Cerebellum (tissue), 4 donors: ENCODE measurements at places on chromosomes 4 and X. TPM values are rescaled to one million over a fixed set of nuclear protein-coding genes. Genes with fewer than 3 reads are reported as not detected.

- DNase-seq = no peak
Observed at GRCh38 chrX:23732704-23733103, 10.4 kb downstream of the ACOT9 start.

- DNase-seq = no peak
Observed at GRCh38 chrX:151488677-151489076, 74.8 kb upstream of the PASD1 start.

Gene CPLX1
- 3.4 TPM for total RNA-seq

Gene TLL1
- total RNA-seq = 40.4 TPM

Gene SLC9A7
- total RNA-seq = 30.2 TPM

DNA sequence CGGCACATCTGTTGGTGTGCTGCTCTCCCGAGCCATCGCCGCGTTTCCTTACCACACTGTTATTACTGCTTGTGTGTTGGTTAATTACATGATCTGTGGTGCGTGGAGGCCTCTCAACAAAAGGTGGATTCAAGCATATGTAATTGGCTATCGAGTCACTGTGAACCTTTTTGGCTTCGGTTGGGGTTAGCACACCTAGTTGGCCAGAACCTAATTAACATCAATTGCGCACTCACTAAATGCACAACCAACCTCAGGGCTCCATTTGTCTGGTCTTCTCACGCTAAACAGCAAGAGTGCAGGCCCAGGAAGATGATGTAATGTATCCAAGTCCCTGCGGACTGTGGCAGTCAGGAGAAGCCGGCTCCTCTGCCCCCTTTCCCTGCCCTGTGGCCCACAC lies 17.4 kb downstream of the ENPP6 start:
- DNase-seq = no peak

DNA sequence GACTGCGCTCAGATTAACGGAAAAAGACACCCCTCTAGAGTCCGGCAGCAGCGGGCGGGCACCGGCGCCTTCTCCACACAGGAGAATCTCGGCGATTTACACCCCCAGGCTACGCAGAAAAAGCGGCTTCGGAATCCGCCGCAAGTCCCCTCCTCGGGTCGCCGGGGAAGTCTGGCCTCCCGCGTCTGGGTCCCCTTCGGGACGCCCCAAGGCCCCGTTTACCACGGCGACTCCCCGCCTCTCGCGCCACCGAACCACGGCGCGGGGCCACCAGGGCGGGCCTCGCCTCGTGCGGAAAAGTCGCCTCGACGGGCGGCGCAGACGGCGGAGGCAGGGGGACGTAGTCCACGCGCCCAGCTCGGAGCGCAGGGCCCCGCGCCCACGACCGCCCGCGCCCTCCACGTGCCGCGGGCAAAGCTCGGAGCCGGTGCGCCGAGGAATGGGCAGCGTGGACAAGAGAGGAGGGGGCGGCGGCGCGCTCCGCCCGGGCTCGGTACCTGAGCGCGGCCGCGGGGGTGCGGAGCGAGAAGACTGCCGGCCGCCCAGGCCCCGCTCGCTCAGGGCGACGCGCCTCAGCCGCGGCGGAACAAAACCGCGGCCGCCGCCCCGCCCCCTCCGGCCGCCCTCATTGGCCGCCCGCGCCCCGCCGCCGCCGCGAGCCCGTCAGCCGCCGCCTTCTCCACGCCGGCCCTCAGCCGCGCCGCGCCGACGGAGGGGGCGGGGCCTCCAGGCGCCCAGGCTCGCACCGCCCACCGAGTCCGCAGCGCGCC lies at the start of gene FAM53A:
FAM53A (minus strand) TSS at position 578 of the 770 bp plus-strand sequence. CDS start 15,572 bp downstream, outside the sequence.
- peak; percentile 98 for DNase-seq

- no peak for DNase-seq
Observed at GRCh38 chr4:122776916-122777315, 44.4 kb downstream of the BBS12 start.

Gene PAPSS1
- total RNA-seq = 82.0 TPM

DNA sequence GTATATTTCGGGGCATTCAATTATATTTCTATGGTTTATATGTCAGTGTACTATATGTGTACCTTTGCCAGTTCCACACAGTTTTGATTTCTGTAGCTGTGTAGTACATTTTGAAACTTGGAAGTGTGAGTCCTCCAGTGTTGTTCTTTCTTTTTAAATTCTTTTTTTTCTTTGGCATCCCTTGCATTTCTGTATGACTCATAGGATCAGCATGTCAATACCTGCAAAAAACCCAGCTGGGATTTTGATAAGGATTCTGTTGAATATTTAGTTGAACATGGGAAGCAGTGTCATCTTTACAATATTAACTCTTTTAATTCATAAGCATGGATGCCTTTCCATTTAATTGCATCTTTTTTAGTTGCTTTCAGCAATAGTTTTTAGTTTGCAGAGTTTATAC lies 100.0 kb downstream of the SH3BGRL start:
- no peak for DNase-seq

Gene NAT8L
- total RNA-seq = 9.2 TPM

Gene DAPP1
- total RNA-seq = 0.73 TPM

Gene STAG2
- 90.6 TPM for total RNA-seq

Gene SSX4B
- not detected for total RNA-seq

Gene CPZ
- total RNA-seq = 5.0 TPM

DNA sequence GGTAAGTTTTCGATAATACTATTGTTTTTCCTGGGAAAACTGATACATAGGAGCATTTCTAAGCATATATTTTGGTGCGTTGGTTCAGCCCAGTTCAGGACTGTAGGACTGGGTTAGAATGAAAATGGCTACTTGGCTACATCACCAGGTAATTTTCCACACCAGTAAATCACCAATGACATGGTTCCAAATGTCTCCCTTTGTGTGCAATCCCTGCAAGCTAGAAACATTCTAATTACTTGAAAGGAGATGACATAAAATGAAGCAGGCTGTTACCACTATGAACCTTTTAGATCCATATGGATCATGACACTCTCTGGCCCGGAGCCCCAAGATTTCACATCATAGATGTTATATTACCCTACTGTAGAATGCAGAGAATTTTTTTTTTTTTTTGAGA lies 577.4 kb upstream of the FTHL17 start:
- DNase-seq = peak; percentile 38

DNA sequence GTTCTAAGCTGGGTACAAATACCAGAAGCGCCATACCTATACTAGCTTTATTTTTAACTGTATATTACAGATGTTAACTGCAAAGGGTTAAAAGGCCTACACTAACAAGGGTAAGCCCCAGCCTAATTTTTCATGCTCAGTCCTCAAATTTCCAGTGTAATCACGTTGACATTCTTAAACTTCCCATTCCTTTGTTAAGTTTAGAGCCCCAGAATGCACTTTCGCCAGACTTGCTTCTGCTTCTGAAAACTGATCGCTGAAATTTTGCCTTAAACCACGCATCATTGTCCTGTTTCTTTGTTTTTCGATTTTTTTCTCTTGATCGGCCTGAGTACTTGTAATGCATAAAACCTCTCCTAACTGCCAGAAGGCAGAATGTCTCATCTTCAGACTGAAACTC lies 2141.9 kb upstream of the AGA start:
- no peak for DNase-seq

Gene RIBC1
- 1.7 TPM for total RNA-seq

- no peak for DNase-seq
Observed at GRCh38 chr4:152112887-152113286, 352.1 kb upstream of the GATB start.

- no peak for DNase-seq
Observed at GRCh38 chr4:118173956-118174725, 139.9 kb downstream of the NDST3 start.

Gene MSX1
- 6.7 TPM for total RNA-seq

- DNase-seq = no peak
Observed at GRCh38 chr4:45155081-45155777, 428.9 kb upstream of the GNPDA2 start.

Gene RAB41
- not detected for total RNA-seq

DNA sequence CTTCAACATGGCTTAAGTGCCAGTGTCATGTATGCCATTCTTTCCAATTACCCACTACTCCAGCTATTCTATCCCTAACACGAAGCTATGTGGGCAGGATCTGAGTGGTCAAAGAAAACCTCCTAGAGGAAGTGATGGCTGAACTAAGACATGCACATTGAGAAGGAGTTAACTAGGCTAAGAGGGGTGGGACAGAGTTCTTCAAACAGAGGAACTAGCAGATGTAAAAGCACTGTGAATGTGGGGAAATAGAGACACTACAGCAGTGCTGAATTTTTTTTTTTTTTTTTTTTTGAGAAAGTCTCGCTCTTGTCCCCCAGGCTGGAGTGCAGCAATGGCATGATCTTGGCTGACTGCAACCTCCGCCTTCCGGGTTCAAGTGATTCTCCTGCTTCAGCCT lies 6.2 kb downstream of the JCHAIN start:
- DNase-seq = no peak

Gene CDX4
- not detected for total RNA-seq

DNA sequence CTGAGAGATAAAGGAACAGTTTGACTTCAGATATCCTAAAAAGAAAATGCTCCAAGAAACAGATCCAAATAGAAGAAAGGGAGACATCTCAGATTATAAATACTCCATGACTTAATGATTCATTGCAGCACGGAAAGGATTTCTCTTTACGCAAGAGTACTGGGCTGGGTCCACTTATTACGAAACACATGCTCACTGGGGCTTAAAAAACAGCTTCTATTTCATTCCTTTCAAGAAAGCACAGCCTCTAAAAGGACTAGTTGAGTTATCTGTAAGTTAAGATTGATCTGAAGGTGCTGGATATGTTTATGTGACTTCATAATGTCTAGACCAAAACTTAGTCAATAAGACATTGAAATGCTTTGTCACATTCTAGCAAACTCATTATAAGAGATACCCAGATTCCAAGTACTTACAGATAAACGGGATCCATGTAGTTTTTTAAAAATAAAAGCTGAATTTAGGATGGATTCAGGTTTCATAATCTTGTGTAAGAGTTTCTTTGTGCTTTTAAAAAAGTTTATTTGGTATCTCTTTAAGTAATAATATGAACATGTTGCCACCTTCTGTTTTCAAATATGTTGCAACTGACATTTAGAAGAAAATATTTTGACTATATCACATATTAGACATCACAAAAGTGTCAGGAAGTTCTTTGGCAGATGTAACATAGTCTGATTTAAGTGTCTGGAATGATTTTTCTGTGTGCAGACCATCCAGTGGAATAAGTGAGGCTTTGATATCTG lies 109.5 kb upstream of the MYOZ2 start:
- DNase-seq = no peak

- no peak for DNase-seq
Observed at GRCh38 chr4:5730436-5730835, 19.4 kb downstream of the EVC start.

Gene SPOCK3
- 66.6 TPM for total RNA-seq

Gene SYN1
- total RNA-seq = 9.8 TPM
